Left cardiac atrium (tissue), 4 donors: ENCODE measurements at places on chromosomes 1 and 21. TPM values are rescaled to one million over a fixed set of nuclear protein-coding genes. Genes with fewer than 3 reads are reported as not detected.

The CENPL gene
- 4.9 TPM for total RNA-seq

The HSD11B1 gene
- total RNA-seq, result 6.8 TPM

The SYT14 gene
- total RNA-seq, result not detected

The CHI3L1 gene
- 20.4 TPM for total RNA-seq

The TSPAN1 gene
- 1.6 TPM for total RNA-seq

The ERICH3 gene
- not detected for total RNA-seq

The PRMT6 gene
- total RNA-seq, result 6.1 TPM

The LCE1D gene
- total RNA-seq, result not detected
